ENCODE measurements at places on chromosomes 3 and 15.

DNA sequence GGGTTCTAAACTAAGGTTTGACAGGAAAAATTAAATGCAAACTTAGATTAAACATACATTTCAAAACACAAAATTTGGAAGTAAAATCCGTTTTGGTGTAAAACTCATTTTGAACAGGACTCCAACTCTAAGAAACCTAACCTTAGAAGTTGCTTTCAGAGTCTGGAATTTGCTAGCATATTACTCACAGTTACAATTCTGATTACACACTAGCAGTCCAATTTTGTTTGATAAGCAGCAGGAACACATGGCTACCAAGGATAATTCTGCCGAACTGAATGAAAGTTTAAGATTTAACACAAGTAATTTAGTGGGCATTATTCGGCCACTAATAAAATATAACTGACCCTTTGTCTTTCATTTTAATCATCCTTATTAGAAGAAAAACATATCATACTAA lies 49.6 kb downstream of the FRMD5 start:
- DNase-seq = no peak

GRCh38 chr3:81302045-81302444 lies 459.4 kb downstream of the GBE1 start:
- peak; percentile 39 for DNase-seq

- DNase-seq = no peak
Measured at GRCh38 chr15:93165734-93166470, 76.9 kb upstream of the RGMA start.

DNA sequence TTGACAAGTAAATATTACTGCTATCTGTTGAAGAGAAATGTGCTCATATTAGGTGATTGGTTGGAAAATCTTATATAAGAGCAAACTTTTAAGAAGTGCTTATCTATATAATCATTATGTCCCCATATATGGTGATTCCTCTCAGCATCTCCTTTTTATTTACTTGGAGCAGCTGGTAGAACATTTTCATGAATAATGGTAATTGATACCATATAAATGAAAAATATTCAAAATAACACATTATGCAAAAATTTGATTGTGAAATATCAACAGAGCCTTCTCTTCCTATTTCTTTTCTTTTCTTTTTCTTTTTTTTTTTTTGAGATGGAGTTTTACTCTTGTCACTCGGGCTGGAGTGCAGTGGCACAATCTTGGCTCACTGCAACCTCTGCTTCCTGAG lies 56.2 kb downstream of the ROBO2 start:
- DNase-seq = no peak

GRCh38 chr15:89184357-89184756 lies 37.0 kb downstream of the RLBP1 start:
- DNase-seq = no peak

DNA sequence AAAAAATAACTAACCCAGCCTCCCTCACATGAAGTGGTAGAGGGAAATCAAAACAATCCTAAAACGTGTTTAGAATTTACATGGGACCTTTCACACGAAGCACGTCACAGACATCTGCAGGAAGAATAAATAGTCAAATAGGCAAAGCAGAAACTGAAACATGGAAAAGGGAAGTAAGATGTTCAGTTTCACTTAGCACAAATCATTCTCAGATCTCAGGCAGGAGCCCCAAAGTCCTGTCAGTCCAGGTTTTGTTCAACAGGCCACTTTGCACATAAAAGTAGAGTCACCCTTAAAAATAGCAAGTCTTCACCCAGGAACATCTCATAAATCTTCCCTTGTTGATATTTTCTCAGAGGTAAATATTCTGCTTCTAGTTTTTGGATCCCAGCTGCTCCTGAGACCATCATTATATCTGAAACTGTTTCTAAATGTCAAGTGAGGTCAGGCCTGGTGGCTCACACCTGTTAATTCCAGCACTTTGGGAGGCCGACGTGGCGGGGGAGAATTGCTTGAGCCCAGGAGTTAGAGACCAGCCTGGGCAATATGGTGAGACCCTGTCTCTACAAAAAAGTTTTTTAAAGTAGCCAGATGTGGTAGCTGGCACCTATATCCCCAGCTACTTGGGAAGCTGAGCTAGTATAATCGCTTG lies 1.9 kb downstream of the RUBCN start:
- no peak for DNase-seq

DNA sequence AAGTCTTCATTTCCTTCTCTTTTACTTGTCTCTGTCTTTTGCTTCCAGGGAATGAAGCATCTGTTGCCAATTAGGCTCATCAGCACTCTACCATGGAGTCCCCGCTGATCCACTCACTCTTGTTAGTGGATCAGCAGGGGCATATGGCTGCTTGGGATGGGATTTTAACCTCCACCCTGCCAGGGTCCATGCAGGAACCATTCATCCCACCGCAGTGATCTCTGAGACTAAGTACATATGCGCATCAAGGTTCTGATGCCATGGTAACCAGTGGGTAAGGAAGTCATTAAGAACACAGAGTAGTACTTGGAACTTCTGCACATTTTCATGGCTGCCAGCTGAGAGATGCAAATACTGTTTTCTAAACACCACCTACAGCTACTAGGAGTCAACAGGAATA lies 374.0 kb upstream of the ALCAM start:
- DNase-seq = no peak

DNA sequence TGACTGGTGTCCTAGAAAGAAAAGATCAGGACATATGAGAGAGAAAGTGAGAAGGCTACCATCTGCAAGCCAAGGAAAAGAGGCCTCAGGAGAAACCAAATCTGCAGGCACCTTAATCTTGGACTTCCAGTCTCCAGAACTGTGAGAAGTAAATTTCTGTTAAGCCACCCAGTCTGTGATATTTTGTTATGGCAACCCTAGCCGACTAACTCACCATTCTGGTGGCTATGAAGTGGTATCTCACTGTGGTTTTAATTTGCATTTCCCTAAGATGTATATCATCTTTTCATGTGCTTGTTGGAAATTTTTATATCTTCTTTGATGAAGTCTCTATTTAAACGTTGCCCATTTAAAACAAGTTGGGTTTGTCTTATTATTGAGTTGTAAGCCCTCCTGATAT lies 40.6 kb downstream of the ILDR1 start:
- DNase-seq = no peak

GRCh38 chr3:4495294-4496086 lies 2.3 kb downstream of the ITPR1 start:
- no peak for DNase-seq

DNA sequence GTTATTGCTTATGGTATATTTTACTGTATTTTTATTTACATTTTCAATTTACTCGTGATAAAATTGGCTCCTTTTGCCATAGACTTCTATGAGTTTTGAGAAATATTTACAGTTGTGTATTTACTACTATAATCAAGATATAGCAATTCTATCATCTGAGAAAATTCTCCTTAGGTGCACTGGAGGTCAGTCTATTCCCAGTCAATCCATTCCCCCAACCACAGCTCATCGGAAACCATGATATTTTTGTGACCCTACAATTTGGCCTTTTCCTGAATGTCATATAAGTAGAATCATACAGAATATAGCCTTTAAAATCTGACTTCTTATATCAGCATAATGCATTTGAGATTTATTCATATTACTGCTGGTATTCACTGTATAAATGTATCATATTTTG lies 114.7 kb upstream of the LRTM1 start:
- no peak for DNase-seq

DNA sequence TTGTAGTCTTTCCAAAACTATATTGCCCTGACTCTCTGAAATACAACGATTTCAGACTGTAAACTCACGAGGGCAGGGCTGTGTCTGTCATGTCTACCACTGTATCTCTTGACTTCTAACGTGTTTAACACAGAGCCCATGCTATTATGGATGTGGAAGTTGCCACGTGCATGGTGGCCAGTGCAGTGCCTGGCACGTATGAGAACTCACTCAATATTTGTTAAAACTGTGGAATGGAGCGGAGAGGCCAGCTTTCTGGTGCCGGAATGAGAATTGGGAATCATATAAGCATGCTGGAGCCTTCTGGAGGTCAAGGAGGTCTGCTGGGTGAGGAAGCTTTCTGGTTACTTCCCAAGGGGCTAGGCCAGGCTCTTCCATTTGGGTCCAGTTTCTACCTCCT lies 220.6 kb upstream of the LYSMD4 start:
- DNase-seq = no peak

GRCh38 chr3:10248984-10249748 lies 907 bp downstream of the TATDN2 start:
- peak; percentile 9 for DNase-seq

DNA sequence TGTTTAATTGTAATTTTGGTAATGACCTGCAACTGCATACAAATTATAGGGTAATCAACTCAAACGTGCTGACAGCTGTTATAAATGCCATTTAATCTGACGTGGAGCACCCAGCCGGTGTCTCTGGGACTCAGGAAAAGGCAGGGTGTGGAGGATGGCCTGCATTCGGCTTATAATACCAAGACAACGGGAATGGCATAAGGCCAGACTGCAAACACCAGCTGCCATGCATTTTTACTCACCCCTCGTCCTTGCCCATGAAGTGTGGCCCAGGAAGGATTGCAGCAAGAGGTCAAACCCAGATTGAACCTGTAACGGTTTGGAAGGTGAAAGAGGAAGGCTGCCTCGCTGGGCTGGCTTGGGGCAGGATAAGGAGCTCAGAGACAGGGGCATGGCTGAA lies 96.4 kb downstream of the WNT7A start:
- no peak for DNase-seq

DNA sequence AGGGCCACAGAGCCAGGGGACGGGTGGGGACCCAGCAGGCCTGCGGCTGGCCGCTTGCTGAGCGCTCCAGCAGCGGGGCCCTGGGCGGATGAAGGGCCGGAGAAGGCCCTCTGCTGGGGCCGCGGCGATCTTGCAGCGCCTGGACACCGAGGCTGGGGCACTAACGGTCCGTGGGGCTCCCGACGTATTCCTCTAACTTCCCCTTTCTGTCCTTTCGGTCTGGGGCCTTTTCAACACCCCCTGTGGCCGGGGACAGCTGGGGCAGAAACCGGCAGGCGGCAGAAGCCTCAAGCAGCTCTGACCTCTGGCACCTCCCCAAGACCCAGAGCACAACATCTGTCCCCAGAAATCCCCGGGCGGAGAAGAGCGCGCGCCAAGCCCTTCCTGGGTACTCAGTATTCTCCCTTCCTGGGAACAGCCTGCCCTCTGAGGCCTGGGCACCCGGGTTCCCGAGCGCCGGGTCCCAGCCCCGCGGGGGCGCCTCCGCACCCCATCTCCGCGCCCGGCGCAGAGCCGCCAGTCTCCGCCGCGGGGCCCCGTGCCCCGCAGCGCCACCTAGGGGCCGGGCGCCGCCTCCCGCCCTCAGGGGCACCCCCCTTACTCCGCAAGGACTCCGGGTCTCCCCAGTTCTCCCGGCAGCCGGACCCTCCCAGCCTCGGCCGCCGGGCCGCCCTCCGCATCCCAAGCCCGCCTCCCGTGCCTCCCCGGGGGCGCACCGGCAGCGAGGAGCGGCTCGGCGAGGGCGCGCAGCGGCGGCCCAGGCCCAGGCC lies 582 bp upstream of the SLCO3A1 start:
- DNase-seq = peak; percentile 74

DNA sequence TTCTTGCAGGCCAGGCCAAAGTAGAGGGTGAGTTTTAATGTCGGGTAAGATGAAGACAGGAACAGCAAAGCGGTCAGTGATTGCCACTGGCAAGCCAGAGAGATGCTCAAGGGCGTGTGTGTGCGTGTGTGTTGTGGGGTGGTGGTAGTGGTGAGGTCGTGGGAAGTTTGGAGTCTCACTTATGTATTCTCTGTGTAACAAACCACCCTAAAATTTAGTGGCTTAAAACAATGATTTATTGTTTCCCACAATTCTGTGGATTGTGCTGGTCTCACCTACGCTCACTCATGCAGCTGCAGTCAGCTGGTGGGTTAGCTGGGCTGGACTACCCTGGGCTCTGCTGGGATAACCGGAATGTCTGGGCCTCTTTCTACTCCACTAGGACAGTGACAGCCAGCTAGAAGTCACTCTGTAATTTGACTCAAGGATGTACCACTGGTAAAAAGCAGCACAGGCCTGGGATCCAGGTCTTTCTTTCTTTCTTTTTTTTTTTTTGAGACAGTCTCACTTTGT lies 50.9 kb upstream of the BHLHE40 start:
- DNase-seq = no peak

DNA sequence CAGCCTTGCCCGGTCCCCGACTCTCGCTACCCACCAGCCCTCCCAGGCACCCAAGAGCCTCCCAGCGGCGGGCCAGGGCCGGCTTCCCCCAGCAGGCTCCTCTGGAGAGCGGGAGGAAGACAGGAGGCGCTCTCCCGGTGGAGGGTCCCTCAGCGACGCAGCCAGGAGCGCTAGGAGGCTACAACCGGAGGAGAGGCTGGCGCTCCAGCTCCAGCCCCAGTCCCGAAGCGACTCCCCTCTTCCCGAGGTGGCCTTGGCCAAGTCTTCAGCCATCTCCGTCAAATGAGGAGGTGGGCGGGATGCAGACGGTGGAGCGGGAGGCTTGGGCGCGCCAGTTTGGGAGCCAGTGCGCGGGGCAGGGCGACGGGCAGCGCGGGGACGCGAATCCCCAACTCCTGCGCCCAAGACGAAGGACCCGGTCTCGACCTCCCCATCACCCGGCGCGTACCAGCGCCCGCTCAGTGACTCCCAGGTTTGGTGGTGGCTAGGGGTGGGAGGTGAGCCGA lies 722 bp downstream of the CHRNA3 start:
- DNase-seq = no peak

DNA sequence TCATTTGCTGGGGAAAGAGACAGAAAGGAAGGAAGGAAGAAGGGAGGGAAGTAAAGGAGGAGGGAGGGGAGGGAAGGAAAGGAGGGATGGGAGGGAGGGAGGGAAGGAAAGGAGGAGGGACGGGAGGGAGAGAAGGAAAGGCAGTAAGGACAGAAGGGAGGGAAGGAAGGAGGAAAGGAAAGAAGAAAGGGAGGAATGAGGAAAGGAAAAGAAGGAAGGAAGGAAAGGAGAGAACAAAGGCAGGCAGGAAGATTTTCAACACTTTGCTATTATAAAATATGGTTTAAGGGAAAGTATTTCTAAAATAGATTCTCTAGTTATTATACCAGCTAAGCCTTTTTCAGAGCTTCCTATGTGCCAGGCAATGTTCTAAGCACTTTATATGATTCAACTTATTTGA lies 278.0 kb upstream of the LYSMD4 start:
- DNase-seq = no peak

GRCh38 chr15:95758851-95759250 lies 571.6 kb upstream of the NR2F2 start:
- no peak for DNase-seq

- no peak for DNase-seq
Measured at GRCh38 chr3:36681867-36682266, 82.5 kb downstream of the DCLK3 start.

DNA sequence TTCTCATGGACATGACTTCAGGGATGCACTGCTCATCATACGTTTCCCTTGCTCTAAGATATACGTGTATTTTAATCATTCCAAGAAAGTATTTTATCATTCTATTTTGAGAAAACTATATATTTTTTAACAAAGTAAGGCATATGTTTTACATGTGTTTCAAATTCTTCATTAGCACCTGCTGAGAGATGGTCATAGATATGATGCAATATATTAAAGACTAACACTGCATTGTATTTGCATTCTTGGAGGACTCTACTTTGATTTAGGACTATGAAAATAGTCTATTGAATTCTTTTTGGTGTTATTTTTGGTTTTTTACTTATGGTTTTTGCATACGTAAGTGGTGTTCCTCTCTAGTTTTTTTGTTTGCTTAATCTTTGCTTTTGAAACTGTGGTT lies 54.2 kb upstream of the MTMR10 start:
- no peak for DNase-seq

All from NCI-H226 (cell line).